ENCODE measurements at places on chromosomes 2 and 18.

- DNase-seq: no peak
Observed at GRCh38 chr2:11478899-11479605, 13.1 kb upstream of the E2F6 start.

- DNase-seq: no peak
Observed at GRCh38 chr2:158786897-158787296, 8.2 kb upstream of the DAPL1 start.

DNA sequence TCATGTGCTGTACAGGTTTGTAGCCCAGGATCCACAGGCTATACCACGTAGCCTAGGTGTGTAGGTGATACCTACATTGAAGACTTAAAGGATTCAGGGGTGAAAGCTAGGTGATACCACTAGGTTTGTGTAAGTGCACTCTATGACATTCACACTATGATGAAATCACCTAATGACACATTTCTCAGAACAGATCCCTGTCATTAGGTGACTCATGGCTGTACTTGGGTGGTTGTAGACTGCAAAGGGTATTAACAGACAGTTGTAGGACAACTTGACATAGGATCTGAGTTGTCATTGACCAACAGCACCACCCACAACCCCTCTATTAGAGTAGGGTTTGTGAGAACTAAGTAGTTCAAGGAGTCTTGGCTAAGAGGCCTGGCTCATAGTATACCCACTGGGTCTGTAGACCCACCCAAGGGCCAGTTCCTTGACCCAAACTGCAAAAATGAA is 27.7 kb upstream of the SMCHD1 start:
- no peak for DNase-seq

DNA sequence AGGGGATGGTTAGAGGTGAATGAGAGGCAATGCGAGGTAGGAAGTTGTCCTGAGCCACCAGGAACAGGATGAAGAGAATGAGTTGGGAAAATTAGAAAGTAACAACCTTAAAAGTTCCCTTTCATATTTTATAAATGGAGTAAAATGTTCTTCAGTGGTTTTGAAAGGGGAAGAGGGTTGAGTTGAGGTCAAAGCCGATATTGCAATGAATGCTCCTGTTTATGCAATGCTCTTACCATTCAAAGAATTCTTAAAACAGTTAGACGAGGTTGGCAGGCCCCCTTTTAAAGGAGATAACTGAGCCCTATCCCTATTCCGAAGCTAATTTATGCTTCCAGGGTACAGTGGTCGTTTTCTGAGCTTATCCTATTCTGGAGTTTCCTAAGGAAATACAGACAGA is 2110.3 kb upstream of the CELF4 start:
- no peak for DNase-seq

DNA sequence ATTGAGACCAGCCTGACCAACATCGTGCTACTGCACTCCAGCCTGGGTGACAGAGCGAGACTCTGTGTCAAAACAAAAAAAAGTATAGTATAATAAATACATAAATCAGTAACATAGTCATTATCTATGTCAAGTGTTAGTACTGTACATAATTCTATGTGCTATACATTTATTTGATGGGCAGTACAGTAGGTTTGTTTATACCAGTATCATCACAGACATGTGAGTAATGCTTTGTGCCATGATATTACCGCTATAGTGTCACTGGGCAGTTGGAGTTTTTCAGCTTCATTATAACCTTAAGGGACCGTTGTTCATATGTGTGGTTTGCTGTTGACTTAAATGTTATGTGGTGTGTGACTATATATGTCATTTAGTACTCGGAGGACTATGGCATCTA is 24.9 kb downstream of the MTA3 start:
- DNase-seq: no peak

DNA sequence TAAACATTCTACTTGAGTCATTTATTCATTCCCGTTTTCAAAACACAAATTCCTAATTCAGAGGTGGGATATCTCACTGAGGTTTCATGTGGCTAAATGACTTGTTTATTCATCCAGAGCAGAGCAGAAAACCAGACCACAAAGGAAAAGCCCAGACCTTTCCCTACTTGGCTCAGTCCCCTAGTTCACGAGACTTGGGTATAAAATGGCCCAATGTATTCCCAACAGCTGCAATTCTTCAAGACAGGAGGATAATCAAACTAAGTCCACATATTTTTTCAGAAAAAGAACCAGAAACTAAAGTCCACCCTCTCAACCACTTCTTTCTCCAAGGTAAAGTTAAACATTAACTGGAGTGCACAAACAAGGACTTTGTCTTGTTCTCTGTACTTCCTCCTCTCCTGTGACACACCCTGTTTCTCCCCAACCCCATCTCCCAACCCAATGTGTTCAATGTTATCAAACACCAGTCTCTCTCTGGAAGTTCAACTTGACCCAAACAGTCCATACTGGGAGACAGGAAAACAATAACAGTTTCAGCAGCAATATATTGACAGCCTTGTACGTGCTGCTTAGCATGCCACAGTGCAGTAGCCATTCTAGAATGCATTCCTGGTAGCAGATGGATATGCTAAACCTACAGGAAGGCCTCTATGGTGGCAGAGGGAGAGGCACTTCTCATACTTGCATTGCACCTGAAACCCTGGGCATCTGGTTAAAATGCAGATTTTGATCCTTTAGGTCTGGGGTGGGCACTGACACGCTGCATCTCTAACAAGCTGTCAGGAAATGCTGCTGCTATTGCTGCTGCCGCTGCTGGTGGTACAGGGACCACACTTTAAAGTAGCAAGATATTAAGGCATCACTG is 110.7 kb downstream of the INO80D start:
- no peak for DNase-seq

GRCh38 chr18:45119876-45120275 is 439.2 kb downstream of the SETBP1 start:
- no peak for DNase-seq

DNA sequence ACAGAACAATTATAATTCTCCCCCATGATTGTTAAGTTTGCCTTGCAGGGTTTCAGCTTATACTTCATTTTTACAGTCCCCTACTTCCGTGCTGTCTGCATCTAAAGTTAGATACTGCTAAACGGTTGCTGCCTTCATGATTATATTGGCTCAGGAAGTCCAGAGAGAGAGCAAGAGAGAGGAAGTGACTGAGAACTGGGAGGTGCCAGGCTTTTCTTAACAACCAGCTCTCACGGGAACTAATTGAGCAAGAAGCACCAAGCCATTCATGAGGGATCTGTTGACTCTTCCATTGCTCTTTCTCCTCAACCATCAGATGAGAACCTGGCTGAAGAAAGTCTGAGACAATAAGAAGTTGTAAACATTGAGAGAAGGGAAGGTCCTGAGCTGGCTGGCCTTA is 125.5 kb upstream of the SIX2 start:
- peak; percentile 15 for DNase-seq

- DNase-seq: no peak
Observed at GRCh38 chr18:62768558-62768943, 53.2 kb downstream of the PHLPP1 start.

- no peak for DNase-seq
Observed at GRCh38 chr2:44528595-44528994, 166.8 kb downstream of the CAMKMT start.

All from CD4-positive, CD25-positive, alpha-beta regulatory T cell (primary cell).